ENCODE measurements at places on chromosomes 3 and 15.

DNA sequence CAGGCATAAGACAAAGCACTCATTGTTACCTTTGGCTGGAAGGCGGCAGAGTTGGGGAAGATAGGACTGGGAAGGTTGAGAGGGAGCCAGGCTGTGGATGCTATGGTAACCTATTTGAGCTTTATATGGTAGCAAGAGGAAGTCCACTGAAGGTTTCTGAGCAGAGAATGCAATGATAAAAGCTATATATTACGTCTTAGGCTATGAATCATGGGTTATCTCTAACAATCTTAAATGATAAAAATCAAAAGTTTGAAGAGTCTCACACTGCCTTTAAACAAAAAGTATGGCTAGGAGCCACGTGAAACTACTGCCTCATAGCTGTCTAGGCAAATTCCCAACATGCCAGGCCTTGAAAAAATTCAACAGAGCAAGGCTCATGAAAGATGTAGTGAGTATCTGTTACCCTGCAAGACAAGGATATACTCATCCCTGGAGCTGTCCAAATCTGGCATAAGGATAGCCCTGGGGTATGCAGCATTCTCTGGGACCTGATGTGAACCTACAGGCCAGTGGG, 4.1 kb downstream of the P3H2 start:
- no peak overlapping the region for H3K4me3 ChIP-seq
- H3K27ac ChIP-seq: no peak overlapping the region
- no peaks in the 10 kb centered on the region for H3K27me3 ChIP-seq

- no peaks in the 10 kb centered on the region for H3K4me1 ChIP-seq
- H3K36me3 ChIP-seq: no peaks in the 10 kb centered on the region
- H3K27me3 ChIP-seq: peaks cover 24% of the 10 kb centered on the region
- no peak for ATAC-seq
Observed at GRCh38 chr15:46304321-46304720, 669.5 kb downstream of the SQOR start.

GRCh38 chr3:79032686-79033318, 735.0 kb downstream of the ROBO1 start:
- H3K4me1 ChIP-seq: no peaks in the 10 kb centered on the region
- H3K4me3 ChIP-seq: no peak overlapping the region
- no peaks in the 10 kb centered on the region for H3K27me3 ChIP-seq
- no peak overlapping the region for H3K27ac ChIP-seq
- no peaks in the 10 kb centered on the region for H3K36me3 ChIP-seq

DNA sequence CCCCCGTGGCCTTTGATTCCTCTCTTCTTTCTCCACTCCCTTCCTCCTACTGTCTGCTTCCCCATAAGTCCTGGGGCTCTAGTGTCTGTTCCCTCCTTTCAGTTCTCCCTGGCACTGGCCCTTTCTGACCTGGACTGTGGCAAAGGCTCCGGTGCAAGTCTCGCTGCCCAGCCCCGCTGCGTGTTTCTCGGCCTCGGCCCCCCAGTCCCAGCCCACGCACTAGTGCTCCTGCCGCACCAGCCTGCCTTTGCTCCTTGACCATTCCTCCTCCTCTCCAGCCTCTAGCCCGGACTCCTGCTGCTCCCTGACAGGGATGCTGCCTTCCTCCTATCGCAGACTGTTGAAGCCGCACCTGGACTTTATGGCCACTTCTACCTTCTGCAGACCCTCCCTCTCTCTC, 2.1 kb downstream of the TM6SF1 start:
- no peaks in the 10 kb centered on the region for H3K4me1 ChIP-seq
- ATAC-seq: no peak
- H3K27me3 ChIP-seq: peaks cover 61% of the 10 kb centered on the region
- H3K36me3 ChIP-seq: peaks cover 7% of the 10 kb centered on the region

GRCh38 chr3:36907911-36908646, 36.8 kb downstream of the TRANK1 start:
- H3K4me1 ChIP-seq: no peaks in the 10 kb centered on the region
- peak; percentile 71 for ATAC-seq
- no peaks in the 10 kb centered on the region for H3K27me3 ChIP-seq
- H3K4me3 ChIP-seq: peak overlapping the region; percentile 50
- peaks cover under 1% of the 10 kb centered on the region for H3K36me3 ChIP-seq

DNA sequence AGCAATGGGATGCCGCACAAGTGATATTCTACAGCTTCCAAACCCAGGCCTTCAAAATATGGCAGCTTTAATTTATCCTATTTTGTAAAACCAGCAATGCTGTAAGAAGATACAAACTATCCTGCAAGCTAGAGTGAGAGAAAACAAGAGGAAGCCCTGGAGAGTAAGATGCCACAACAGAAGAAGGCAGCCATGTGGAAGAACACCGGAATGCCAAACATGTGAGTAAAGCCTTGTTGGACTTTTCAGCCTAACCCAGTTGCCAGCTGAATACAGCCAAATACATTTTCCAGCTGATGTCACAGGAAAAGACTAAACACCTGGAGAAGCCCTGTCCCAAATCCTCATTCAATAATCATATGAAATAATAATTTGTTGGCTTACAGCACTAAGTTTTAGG, 1115.1 kb upstream of the CADM2 start:
- H3K36me3 ChIP-seq: no peaks in the 10 kb centered on the region
- no peak for ATAC-seq
- H3K27ac ChIP-seq: no peak overlapping the region
- no peaks in the 10 kb centered on the region for H3K4me1 ChIP-seq
- H3K4me3 ChIP-seq: no peak overlapping the region

DNA sequence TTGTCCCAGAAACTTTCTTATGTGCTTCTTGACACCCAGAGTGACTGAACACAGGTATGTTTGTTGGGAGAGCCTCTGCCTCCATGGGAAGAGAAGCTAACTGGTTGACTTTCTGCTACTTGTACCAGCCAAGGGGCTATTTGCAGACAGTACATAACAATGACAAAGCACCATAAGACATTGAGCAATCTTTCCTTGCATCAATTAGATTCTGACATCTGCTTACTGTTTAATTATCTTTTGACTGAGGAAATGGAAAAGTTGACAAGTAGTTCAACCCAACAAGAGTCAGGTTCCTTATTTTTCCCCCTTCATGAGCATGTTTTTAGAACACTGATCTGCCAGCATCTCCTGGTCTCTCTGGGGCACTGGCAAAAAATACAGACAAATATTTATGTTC, 157.7 kb downstream of the RPLP1 start:
- no peak overlapping the region for H3K4me3 ChIP-seq
- H3K4me1 ChIP-seq: no peaks in the 10 kb centered on the region
- no peaks in the 10 kb centered on the region for H3K27me3 ChIP-seq
- H3K27ac ChIP-seq: no peak overlapping the region

DNA sequence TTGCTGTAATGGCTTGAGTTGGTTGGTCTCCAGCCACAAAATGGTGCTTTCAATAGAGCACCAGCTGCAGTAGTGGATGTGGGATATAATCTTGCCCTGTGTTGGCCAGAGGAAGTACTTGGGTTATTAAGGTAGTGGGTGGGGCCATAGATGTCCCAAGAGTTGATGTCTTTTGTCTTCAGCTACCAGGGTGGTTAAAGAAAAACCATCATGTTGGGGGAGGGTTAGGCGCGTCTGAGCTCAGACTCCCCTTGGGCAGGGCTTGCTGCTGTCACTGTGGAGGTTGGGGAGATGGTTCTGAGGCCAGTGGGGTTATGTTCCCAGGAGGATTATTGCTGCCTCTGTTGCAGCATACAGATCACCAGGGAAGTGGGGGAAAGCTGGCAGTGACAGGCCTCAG, 46.9 kb upstream of the GADL1 start:
- ATAC-seq: no peak
- H3K36me3 ChIP-seq: no peaks in the 10 kb centered on the region
- no peaks in the 10 kb centered on the region for H3K4me1 ChIP-seq
- H3K27ac ChIP-seq: no peak overlapping the region

- H3K36me3 ChIP-seq: no peaks in the 10 kb centered on the region
- H3K27me3 ChIP-seq: no peaks in the 10 kb centered on the region
- no peaks in the 10 kb centered on the region for H3K4me1 ChIP-seq
- H3K4me3 ChIP-seq: no peak overlapping the region
Observed at GRCh38 chr15:39066677-39067076, 502.1 kb upstream of the RASGRP1 start.
